ENCODE measurements at places on chromosomes 2 and 18.
A peak's percentile ranks its signal among the peaks of the same experiment; 100 is the strongest.

DNA sequence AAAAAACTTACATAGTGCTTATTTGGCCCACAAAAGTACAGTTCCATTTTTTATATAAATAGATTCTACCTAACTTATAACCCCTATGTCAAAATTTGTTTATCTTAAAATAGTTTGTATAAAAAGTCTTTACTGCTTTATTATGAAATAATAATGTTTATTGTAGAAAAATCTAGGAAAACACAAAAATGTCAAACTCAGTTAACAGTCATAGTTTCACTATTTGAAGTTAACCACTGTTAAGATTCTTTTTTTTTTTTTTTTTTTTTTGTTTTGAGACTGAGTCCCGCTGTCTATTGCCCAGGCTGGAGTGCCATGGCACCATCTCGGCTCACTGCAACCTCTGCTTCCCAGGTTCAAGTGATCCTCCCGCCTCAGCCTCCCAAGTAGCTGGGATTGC is 26.5 kb upstream of the ABI2 start:
- DNase-seq, result no peak

DNA sequence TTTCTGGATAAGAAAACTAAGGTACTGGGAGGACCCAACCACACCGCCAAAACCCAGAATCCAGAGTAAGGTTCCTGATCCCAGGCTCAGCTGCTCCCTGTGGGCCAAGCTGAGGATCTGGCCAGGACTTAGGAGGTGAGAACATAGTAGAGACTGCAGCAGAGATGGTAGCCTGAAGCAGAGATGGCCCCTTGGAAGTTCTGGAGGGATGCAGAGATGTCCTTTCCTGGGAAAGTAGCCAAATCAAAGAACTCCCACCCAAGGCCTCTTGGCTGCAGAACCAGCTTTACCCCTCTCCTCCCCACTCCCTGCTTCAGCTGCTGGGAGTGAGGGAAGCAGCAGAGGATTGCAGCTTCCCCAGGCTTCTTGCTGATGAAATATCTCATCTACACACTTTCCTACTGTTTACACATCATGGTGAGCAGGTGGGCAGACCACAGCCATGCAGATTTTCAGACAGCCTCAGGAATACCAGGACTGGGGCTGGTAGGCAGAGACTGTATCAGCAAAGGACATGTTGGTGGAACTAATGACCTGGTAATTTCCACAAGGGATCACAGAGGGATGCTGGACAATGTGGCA is 32.7 kb downstream of the TMEM17 start:
- DNase-seq, result no peak

GRCh38 chr2:238919307-238919706 is 71.4 kb downstream of the TWIST2 start:
- DNase-seq, result no peak

DNA sequence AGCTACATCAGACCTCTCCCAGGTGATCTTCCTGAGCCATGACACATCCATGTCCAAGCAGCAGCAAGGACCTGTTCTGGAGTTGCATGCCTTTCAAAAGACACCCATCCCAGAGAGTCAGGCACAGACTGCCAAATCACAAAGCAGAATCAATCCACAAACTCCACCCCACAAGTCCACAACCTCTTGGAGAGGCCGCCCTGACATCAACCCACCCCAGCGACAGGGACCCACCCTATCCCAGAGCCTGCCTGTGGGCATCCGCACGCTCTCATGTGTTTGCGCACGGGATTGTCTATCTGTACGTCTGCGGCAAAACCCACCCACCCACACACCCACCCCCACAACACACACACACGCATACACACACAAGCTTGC is 11.9 kb downstream of the SMAD7 start:
- DNase-seq, result no peak

GRCh38 chr2:71524476-71524875 is 71.1 kb downstream of the DYSF start:
- no peak for DNase-seq

- DNase-seq, result no peak
These were observed 172.6 kb upstream of the PID1 start for GRCh38 chr2:229443546-229444268.

GRCh38 chr2:176246331-176246730 is 22.9 kb upstream of the MTX2 start:
- DNase-seq, result no peak

DNA sequence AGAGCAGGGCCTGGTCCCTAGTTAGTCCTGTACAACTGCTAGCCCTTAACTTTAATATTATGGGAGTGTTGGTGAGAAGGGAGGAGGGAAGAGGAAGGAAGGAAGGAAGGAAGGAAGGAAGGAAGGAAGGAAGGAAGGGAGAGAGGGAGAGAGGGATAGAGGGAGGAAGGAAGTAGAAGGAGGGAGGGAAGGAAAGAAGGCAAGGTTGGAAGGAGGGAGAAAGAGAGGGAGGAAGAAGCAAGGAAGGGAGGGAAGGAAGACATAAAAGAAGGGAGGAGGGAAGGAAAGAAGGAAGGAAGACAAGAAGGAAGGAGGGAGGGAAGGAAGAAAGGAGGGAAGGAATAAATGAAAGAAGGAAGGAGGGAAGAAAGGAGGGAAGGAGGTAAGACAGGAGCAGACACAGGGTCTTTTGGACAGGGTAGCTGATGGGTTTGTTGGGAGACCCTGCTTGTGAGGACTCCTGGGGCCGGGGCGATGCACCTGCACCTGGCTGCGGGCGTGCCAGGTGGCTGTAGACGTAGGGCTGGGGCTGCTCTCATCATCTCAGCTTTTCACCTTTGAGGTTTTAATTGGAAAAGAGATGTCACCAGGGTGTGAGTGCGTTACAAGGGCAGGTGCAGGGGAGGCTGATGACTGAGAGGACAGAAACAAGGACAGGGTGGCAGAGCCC is 5.9 kb upstream of the POMC start:
- no peak for DNase-seq

- no peak for DNase-seq
These were observed 27.1 kb downstream of the RRM2 start for GRCh38 chr2:10149635-10150034.

GRCh38 chr2:76946631-76947145 is 575.5 kb downstream of the LRRTM4 start:
- DNase-seq, result peak; percentile 36

DNA sequence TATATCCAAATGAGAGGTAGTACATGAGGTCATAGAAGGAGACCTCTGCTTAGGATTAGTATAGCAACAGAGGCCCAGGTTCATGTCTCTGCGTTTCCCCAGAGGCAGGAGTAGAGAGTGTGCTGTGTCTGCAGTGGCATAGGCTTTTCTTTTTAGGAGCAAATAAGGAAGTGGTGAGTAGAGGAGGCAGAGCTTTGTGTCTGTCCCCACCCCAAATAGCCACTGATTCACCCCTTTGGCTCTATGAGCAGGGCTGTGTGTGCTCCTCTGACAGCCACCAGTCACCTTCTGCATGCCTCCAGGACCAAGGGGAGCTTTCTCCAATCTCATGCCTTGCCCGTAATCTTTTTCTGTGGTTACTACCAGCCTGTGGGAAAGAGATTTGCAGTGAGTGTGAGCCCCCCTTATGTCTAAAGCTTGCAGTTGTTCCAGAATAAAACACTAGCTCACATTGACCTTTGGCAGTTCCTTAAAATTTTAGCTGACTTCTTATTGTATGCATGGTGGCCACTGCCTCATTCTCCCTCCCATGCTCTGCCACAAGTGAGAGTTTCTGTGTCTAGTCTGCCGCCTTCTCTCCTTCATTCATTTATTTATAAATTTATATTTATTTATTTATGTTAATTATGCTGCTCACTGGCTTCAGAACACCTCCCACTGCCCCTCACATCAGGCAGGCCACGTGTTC is 23.5 kb upstream of the ELAC1 start:
- DNase-seq, result no peak

DNA sequence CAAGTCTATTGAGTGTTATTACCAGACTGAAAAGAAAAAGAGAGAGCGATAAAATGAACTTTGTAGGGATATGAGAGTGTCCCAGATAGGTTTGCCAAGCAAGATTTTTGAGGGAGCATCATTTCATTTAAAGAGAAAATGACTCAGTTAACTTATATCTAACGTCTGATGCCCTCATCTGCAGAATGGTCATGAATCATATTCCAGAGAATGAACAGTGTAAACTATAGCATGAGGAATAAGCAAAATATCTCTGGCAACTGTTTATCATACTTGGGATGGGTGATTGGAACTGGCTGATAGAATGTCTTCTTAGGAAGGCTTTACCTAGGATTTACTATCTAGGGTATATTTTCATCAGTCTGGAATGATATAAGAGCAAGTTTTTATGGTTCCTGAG is 289.4 kb downstream of the CMPK2 start:
- DNase-seq, result no peak

- no peak for DNase-seq
These were observed 216.1 kb downstream of the ETAA1 start for GRCh38 chr2:67613227-67613626.

DNA sequence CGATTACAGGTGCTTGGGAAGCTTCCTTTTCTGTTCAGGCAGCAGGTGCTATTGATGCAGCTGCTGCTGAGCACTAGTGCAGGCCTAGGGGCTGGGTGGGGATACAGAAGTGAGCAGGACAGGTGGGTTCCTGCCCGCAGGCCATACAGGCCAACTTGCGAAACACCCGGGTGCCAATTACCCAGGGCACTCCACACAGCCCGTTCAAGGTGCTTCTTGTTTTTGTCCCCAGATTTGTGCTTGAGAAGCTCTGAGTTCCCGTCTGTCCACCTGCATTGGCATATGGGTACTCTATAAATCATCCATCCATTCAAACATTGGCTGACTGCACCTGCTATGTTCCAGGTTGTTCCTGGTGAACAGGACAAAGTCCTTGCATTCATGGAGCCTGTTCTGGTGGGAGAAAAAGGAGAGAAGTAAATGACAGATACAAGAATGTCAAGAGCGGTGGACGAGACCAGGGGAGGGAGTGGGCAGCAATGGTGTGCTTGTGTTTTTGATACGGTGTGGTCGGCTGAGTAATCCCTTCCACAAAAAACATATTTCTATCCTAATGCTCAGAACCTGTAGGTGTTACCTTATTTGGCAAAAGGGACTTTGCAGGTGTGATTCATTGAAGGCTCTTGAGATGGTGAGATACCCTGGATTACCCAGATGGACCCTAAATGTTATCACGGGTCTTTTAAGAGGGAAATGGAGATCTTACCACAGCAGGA is 31.4 kb downstream of the SH3BP4 start:
- no peak for DNase-seq

GRCh38 chr2:67669168-67669567 is 272.0 kb downstream of the ETAA1 start:
- DNase-seq, result no peak

DNA sequence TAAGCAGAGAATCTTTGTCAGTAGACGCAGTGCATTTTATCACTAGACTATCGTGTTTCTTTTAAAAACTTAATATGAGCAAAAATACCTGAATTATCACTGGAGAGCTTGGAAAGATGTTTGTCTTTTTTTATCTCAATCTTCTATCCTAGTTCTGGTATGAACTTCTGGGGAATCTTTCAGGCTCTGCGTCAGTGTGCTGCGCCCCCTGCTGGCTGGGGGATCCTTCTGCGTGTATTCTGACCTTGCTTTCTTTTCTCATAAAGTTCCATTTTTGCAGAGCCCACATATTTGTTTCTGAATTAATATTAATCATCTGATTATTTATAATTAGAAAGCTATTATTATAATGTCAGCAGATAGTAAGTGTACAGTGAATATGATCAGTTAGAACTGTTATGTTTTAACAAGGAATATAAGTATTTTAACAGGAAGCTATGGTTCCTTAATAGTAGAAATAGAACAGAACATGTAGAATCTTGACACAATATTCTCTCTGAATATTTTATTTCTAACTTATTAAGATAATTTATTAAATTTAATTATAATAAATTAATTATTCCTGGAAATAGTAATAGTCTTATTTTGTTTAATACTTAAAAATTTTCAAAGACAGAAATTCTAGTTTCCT is 945.0 kb upstream of the CRIM1 start:
- DNase-seq, result no peak

GRCh38 chr18:72640557-72640956 is 96.4 kb upstream of the CBLN2 start:
- no peak for DNase-seq

DNA sequence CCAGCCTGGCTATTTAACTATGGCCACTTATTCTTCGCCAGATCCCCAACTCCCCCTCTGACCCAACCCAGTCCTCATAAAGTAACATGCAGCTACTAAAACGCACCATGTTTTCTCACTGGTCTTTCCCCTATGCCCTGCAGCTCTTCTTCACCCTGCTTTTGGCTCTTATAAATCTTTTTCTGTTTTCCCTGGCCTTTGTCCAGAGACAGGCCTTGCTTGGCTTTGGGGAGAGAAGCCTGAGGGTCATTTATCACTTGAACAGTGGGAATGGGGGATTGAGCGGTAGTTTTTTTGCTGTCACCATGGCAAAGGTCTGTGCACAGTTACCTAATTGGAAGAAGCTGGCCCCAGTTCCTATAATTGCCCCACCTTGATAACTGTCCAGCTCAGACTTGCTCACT is 202.9 kb upstream of the NT5C1B start:
- DNase-seq, result no peak

DNA sequence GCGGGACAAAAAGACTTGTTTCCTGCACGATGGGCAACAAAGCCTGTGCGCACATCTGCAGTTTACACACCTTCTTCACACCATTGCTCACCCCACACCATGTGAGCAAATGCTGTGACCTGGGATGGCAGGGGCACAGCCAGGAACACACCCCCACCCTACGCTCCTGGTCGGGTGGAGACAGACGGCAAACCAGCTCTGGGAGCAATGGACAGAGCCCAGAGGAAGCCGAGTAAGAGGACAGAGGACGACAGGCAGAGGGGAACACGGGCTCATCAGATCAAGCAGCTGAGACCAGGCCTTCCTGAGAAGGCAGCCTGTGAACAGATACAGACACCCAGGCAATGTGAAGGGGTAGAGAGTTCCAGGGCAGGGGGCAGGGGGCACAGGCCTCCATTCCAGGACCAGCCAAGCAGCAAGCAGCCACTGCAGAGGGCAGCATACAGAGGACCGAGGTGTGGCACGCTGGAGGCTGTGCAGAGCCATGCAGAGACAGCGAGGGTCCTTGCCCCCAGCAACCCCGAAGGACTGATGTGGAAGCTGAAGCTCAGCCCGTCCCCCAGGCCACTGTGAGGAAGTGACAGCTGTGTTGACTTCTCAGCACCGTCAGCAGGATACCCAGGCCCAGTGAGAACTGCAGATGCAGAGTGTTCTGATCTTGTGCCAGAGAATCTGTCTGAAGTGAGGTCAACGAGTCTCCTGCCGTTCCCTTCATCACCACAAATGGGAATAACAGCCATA is 46.2 kb downstream of the PARD6G start:
- DNase-seq, result no peak

GRCh38 chr2:1460851-1461418 is 47.7 kb downstream of the TPO start:
- DNase-seq, result no peak

DNA sequence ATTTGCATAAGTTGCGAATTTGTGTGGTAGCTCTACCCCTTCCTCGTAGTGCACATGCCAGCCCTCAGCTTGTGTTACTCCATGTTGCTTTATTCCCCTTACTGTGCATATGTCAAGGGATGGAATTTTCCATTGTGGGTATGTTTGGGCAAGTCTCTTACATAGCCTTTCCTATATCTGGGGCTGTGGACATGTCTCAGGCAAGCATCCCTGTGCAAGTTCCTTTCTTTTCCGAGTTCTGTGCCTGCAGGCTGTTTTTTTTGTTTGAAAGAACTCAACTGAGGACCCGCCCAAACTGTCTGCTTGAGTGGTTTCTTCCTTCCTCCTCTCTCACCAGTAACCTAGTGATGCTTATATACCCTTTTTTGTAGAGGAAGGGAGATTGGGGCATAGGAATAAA is 1739.1 kb upstream of the PIK3C3 start:
- DNase-seq, result no peak
